Glutamatergic neuron (in vitro differentiated cells): ENCODE measurements at places on chromosomes 4 and X. TPM values are rescaled to one million over a fixed set of nuclear protein-coding genes. Genes with fewer than 3 reads are reported as not detected.

Gene SSX1
- not detected for total RNA-seq

Gene NOP14
- total RNA-seq: 17.2 TPM

DNA sequence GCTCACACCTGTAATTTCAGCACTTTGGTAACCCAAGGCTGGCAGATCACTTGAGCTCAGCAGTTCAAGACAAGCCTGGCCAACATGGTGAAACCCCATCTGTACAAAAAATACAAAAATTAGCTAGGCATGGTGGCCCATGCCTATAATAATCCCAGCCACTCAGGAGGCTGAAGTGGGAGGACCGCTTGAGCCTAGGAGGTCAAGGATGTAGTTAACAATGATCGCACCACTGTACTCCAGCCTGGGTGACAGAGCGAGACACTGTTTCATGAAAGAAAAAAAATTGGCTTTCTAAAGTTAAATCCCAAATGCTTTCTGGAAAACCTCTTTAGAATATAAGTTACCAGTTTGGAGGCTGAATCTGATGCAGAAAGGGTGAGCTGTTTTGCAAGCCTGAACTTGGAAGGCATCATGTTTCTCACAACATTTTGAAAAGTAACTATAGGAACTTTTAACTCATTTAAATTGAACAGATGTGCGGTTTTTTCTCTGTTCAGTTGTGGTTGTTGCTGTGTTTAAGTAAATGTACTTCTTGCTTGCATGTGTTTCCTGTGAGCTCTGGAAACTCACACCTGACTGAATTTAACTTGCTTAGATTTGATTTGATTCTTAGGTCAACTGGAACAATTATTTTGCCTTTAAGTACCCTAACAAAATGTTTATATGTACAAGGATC lies 39.8 kb upstream of the TMEM131L start:
- no peak overlapping the region for H3K4me3 ChIP-seq
- peaks cover 3% of the 10 kb centered on the region for H3K4me1 ChIP-seq
- no peaks in the 10 kb centered on the region for H3K27me3 ChIP-seq
- no peak for DNase-seq
- H3K36me3 ChIP-seq: no peaks in the 10 kb centered on the region

DNA sequence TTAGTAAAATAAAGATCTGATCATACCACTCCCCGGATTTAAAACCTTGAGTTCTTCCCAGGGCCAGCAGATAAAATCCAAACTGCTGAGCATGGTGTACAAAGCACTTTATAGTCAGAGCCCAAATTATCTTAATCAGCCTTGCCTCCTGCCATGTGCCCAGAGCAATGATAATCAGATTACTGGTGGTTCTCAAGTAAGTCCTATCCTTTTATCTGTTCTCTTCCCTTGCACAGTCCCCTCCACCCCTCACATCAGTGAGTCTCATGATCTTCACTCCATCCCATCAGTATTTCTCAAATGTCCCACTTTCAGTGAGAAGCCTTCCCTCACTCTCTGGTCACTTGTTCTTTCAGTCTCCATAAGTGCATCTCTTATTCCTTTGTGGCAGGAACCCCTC lies 22.7 kb downstream of the INTS6L start:
- H3K4me1 ChIP-seq: peaks cover 2% of the 10 kb centered on the region
- no peak overlapping the region for H3K27ac ChIP-seq
- no peaks in the 10 kb centered on the region for H3K27me3 ChIP-seq

DNA sequence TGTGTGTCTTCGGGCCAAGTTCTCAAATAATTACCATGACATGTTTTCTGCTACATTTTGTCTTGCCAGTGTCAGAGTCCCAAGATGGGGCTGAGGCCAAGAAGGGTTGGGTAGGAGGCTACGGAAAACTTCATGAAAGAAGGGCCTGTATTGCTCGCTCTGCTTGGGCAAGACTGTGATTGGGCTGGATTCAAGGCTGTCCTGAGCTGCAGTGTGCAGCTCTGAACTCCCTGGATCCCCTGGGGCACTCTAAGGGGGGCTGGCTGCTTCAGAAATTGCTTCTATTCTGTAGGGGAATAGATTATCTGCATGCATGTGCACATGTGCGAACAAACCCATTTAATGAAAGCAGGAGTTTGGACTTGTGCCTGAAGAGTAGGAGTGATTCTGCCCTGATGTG lies 13.6 kb downstream of the TSPAN6 start:
- H3K27ac ChIP-seq: no peak overlapping the region
- peak; percentile 13 for DNase-seq
- no peak overlapping the region for H3K4me3 ChIP-seq
- H3K36me3 ChIP-seq: no peaks in the 10 kb centered on the region

DNA sequence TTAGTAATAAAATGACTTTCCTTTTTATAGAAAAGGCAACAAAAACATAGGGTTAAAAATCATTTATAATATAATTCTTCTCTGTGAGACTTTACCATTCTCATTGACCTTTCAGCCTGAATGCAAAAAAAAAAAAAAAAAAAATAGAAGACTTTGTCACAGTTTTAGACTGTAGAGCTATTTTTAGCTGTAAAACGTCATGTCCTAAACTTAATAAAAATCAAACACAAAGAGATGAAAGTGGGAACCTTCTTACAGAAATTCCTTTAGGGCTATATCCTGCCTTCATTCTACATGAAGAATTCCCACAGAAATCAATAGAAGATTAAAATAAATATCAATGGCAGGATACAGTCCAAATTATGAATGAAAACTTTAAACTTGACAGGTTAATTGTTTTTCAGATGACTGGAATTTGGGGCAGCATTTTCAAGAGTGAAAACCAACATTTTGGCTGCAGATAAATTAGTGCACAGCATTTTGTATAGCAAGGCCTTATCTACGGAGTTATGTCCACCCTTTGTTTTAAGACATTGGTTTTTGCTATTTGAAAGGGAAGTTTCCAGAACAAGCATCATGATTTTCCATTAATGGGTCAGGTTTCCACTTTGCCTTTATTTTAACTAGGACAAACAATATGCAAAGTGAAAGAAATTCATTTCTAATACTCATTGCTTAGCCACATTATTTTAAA lies 219.5 kb downstream of the SPCS3 start:
- H3K27ac ChIP-seq: no peak overlapping the region
- H3K4me3 ChIP-seq: no peak overlapping the region
- peaks cover 3% of the 10 kb centered on the region for H3K4me1 ChIP-seq
- no peaks in the 10 kb centered on the region for H3K27me3 ChIP-seq
- no peak for DNase-seq
- H3K36me3 ChIP-seq: no peaks in the 10 kb centered on the region

DNA sequence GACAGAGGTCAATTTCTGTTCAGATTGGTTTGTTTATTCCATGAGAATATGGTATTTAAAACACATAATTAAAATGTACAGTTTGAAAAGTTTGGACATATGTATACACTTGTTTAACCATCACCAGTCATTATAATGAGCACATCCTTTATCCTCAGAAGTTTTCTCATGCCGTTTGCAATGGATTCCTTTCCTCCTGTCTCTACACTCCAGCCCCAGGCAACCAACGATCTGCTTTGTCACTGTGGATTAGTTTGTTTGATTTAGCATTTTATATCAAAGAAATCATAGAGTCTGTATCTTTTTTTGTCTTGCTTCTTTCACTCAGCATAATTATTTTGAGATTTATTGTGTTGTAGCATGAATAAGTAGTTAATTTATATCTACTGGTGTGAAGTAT lies 243.0 kb upstream of the TRAM1L1 start:
- H3K4me3 ChIP-seq: no peak overlapping the region
- H3K27ac ChIP-seq: no peak overlapping the region
- no peaks in the 10 kb centered on the region for H3K36me3 ChIP-seq
- DNase-seq: no peak
- peaks cover 2% of the 10 kb centered on the region for H3K27me3 ChIP-seq
- H3K4me1 ChIP-seq: no peaks in the 10 kb centered on the region

DNA sequence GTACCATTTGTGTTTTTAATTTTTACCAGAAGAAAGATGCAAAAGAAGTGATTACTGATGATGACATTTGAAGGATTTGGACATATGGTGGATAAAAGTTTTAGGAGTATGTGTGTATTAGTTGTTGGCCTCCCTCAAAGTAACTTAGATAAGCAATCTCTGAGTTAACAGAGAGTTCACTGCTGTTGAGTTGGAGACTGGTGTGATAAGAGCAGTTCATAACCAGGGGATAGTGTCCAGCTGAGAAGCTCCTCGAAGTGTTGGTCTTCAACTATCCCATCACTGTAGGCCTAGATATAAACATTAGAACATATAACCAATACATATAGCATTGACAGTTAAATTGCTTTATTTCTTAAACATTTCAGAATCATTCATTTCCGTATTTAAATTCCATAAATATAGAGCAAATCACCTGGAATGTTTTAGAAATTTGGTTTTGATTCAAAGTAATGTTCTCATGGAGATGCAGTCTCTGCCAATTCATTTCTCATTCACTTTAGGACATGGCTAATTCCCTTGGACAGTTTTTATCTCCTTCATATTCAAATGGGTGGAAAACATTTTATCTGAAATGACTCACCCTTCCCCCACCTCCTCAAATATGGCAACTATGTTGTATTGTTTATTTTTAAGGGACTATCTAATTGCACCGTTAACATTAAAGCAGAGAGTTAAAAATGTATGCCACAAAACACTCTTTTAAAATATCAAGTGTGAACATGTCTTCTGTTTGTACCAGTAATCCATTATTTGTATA lies 136.8 kb upstream of the SLC4A4 start:
- peaks cover 3% of the 10 kb centered on the region for H3K27me3 ChIP-seq
- H3K4me3 ChIP-seq: peak overlapping the region; percentile 39
- H3K27ac ChIP-seq: no peak overlapping the region
- peaks cover 22% of the 10 kb centered on the region for H3K4me1 ChIP-seq

Gene PI4K2B
- total RNA-seq: 2.9 TPM

Gene CFAP99
- total RNA-seq: not detected

DNA sequence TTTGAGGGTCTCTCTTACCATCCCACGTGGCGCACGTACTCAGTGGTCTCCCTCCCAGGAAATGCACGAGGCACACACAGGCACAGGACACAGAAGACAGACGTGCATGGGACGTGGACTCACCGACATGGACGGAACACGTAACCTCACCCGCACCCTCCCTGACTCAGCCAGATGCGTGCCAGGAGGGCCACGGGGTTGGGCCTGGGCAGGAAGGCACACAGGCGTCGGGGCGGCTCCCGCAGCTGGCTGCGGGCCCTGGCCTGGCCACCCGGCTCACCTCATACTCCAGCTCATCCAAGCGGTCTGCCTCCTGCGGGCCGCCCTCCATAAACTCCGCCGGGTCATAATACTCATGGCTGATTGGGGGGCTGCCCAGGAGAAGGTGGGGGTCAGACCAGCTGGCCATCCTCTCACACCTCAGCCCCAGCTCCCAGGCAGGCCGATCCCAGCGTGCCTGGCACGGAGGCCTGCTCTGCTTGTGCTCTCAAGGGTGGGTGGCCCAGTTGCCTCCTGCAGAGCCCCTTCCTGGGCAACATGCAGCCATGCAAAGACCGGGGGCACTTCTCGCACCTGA lies 12.6 kb downstream of the SSR4 start:
- no peak overlapping the region for H3K4me3 ChIP-seq
- no peak for DNase-seq
- no peaks in the 10 kb centered on the region for H3K36me3 ChIP-seq
- H3K27ac ChIP-seq: no peak overlapping the region

Gene SLC26A1
- total RNA-seq: 0.54 TPM

GRCh38 chr4:78167510-78167909 lies 110.4 kb downstream of the FRAS1 start:
- H3K27ac ChIP-seq: peak overlapping the region; percentile 76
- peaks cover 27% of the 10 kb centered on the region for H3K4me1 ChIP-seq
- H3K36me3 ChIP-seq: no peaks in the 10 kb centered on the region
- H3K27me3 ChIP-seq: peaks cover 9% of the 10 kb centered on the region
- H3K4me3 ChIP-seq: no peak overlapping the region

DNA sequence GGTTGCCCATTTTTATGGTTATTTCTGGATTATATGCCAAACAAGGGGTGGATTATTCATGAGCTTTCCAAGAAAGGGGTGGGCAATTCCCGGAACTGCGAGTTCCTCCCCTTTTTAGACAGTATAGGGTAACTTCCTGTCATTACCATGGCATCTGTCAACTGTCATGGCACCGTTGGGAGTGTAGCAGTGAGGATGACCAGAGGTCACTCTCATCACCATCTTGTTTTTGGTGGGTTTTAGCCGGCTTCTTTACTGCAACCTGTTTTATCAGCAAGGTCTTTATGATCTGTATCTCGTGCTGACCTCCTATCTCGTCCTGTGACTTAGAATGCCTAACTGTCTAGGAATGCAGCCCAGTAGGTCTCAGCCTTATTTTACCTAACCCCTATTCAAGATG lies 57.6 kb downstream of the SH3KBP1 start:
- H3K27me3 ChIP-seq: no peaks in the 10 kb centered on the region
- H3K4me1 ChIP-seq: no peaks in the 10 kb centered on the region
- DNase-seq: no peak

DNA sequence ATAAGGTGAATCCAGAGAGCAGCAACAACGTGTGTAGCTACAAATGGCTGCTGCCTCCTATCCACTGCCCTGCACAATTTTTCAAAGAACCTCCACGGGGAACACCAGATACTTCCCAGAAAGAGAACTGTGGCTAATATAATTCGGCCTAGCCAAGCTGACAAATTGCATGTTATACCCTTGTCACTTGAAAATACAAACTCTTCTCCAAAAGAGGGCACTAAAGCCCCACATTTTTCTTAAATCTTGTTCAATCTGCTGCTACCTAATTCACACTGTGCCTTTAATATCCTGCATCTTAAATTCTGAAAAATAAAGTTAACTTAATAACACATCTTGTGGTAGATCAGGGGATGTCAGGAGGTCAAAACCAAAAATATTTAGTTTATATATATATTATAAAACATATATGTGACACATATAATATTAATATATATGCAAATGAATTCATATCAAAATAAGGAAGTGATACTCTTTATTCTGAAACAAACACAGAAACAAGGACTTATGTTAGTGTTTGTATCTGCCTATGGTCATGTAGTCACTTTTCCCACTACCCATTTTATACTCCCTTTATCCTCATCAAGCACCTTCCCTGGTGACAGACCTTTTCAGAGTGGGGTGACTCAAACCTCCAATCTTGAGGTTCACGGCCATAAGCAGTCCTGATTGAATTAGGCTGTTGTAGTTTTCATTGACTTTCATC lies 24.1 kb downstream of the CT45A1 start:
- no peaks in the 10 kb centered on the region for H3K27me3 ChIP-seq
- DNase-seq: no peak
- no peak overlapping the region for H3K4me3 ChIP-seq
- H3K36me3 ChIP-seq: no peaks in the 10 kb centered on the region
- no peaks in the 10 kb centered on the region for H3K4me1 ChIP-seq

Gene IRS4
- total RNA-seq: not detected

DNA sequence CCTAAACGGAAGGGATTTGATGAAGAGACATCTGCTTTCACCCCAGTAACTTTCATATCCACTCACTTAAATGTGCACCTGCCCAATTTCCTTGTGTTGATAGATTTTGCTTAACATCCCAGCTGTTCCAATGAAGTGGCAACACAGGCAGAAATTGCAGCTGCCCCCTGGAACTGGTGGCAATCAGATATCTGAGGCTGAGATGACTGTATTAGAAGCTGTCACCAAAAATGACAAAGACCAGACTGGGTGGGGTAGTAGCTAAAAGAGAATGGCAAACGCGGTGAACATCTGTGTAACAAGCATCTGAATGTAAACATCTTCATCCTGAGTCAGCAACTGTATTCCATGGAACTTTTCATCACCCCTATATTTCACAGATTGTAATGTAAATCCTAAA lies 17.1 kb downstream of the GABRA2 start:
- H3K4me3 ChIP-seq: no peak overlapping the region
- H3K27ac ChIP-seq: no peak overlapping the region
- no peak for DNase-seq
- H3K27me3 ChIP-seq: peaks cover 4% of the 10 kb centered on the region
